ENCODE measurements at places on chromosomes 11 and 22. TPM values are rescaled to one million over a fixed set of nuclear protein-coding genes. Genes with fewer than 3 reads are reported as not detected.

- DNase-seq, result no peak
These were observed 145.2 kb upstream of the SYT13 start for GRCh38 chr11:45431046-45432018.

DNA sequence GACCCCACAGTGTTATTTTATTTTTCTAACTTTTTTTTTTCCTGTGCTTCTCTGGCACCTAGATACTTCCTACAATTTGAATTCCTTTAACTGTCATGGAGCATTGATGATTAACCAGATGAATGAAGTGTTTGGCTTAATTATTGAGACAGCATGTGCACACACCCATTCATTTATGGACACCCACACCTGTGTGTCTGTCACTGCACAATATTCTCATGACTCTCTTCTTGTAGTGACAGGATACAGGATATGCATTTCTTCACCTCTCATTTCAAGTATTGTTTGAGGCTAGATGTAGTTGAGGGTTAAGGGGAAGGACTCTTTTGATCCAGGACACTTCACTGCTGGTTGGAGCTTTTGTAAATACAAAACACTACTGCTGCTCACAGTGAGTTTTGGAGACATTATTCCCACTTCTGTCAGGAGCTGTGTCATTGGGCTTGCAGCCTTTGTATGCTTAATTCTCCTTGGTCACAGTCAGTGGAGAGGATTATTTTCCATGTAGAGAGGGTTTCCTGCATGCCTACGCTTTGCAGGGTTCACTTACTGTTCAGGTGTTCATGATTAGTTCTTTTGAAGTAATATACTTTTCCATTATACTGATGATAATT is 33.5 kb downstream of the SPECC1L start:
- no peak for DNase-seq

DNA sequence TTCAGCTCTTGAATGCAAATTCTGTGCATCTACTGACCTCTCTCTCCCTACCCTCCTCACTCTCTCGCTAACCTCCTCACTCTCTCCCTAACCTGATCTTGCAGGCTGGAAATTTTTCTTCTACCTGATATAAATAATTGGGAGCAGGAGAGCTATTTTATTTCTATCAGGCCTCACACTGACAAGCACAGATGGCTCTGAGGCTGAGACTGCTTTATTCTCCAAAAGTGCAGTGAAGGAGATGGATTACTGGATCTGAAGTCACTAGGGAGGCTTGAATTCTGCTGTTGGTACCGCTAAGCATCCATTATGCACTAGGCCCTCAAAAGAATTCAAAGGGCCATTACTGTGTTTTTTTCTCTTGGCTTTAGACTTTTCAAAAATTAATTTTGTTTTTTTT is 19.4 kb upstream of the LDHA start:
- DNase-seq, result no peak

DNA sequence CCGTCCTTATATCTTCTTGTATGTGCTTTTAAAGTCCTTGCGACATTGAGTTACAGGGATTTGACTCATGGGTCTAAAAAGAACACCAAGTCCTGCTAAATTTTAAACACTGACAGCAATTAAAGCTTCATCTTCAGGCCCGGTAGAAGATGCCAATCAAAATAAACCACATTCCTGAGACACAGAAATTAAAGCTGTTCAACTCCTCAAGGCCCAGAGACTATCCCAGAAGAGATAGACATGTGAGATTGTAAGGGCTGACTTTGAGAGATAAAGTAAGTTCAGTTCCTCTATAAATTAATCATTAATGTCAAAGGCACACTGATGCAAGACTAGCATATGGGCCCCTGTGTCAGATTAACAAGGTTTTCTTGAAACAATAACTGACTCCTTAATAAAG is 49.8 kb downstream of the OSBPL5 start:
- no peak for DNase-seq

DNA sequence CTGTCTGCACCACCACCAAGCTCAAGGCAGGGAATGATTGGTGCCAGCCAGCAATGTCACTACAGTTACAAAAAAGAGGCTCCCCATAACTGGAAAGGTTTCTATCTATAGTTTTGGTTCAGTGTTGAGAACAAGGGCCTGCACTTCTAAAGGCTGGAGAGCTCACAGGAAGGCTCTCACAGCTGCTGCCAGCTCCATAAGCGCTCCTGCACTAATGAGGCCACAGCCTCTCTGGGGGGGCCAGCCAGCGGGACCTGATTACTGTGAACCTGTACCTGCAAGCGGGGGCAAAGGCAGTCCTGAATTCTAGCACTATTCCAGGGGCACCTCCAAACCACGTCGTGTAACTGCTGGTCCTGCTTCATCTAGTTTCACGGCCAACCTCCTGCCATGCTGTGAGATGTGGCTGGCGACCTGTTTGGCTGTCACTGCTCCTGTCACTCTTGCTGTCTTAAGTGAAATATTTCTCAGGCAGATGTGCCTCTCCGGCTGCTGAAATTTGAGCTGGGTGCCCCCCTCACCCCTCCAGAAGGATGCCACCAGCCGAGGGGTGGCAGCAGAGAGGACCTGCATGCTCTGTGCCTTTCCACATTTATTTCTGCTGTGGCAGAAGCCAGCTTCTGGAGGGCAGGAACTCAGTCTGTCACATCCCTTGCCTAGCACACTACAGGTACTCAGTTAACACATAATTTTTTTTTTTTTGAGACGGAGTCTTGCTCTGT is 53.3 kb upstream of the ARFGAP3 start:
- no peak for DNase-seq

DNA sequence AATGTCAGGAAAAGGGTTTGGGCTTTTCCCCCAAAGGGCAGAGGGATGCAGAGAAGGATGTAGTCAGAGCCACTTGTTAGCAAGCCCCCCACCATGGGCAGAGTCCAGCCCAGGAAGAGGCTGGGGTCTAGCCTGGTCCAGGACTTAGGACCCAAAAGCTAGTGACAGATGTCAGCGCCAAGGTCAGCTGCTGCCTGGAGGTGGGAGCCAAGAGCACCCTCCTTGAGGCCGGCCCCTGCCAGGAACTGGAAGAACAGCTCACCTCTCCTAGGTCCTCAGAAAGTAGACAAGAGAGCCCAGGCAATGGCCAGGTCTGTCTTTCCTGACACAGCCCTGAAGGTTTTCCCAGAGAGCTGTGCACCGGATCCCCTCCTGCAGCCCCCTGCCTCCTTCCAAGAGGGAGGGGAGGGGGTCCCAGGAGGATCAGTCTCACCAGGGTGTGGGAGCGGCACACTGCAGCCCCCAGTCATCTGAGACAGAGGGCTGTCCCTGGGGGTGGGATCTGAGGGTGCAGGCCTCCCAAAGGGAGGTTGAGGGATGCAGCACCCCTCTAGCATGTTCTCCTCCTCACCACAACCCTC is 14.6 kb upstream of the ARHGEF17 start:
- DNase-seq, result no peak

- no peak for DNase-seq
These were observed 230.0 kb upstream of the MTNR1B start for GRCh38 chr11:92739491-92739890.

- DNase-seq, result no peak
These were observed 247.8 kb upstream of the B3GAT1 start for GRCh38 chr11:134659882-134660281.

DNA sequence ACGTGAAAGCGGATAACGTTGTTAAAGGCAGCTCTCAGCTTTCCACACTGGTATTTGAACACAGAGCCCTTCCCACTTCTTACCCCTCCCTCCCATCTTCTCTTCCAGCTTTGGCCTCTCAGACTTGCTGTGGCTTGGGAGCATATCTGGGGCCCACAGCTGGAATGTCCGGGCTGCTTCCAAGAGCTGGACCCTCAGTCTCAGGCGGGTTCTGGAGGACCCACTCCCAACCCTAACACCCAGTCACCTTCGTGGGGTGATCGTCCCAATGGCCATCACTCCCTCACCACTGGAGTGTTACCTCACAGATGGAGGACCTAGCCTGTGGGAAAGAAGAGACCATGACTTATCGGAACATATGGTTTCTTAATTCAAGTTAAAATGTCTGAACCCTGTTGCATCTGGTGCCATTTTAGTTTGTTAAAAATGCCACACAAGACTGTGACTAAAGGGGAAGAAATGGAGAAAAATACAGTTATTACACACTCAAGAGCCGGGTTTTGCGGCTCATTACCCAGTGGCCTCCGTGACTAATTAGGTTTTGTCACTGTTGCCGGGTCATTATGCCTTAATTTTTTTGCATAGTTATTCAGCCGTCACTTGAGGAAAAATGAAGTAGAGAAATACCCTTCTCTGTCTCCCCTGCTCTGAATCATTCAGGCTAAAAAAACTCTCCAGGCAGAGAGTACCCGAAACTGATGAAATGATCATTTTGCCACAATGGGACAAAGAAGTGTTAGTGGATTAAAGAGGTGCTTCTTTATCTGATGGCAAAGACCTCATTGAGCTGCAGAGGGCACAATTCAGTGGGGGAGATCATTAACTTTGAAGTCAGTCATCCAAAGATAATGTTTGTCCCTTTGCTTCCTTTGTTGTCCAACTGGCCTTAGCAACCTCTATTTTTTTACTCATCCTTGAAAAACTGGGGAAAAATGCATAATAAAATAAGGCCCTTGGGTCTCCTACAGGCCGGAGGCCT is 87.2 kb upstream of the HTATIP2 start:
- no peak for DNase-seq

DNA sequence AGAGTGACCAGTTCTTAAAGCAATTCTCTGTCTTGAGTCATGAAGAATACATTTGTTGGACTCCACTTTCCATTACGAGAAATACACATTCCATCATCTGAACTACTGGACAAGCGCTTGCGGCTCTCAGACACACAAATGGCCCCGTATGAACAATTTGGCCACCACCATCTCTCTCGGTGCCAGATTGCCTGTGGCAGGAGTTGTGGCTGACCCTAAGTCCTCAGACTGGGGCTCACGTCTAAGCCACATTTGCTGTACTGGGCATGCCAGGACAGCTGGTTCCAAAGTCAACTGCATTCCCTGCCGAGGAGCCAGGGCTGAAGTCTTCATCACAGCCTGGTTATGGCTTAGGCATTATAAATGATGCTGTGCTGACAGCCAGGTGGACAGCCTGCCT is 227.5 kb downstream of the MIAT start:
- DNase-seq, result no peak

- no peak for DNase-seq
These were observed 132.1 kb downstream of the CD44 start for GRCh38 chr11:35271031-35271430.

GRCh38 chr11:100774859-100775258 is 87.8 kb downstream of the ARHGAP42 start:
- no peak for DNase-seq

GRCh38 chr22:23147617-23148387 is 2.5 kb downstream of the RAB36 start:
- DNase-seq, result no peak

GRCh38 chr11:45724153-45724552 is 58.7 kb upstream of the CHST1 start:
- DNase-seq, result no peak

GRCh38 chr11:34616830-34617504 is 3.9 kb upstream of the EHF start:
- DNase-seq, result no peak

DNA sequence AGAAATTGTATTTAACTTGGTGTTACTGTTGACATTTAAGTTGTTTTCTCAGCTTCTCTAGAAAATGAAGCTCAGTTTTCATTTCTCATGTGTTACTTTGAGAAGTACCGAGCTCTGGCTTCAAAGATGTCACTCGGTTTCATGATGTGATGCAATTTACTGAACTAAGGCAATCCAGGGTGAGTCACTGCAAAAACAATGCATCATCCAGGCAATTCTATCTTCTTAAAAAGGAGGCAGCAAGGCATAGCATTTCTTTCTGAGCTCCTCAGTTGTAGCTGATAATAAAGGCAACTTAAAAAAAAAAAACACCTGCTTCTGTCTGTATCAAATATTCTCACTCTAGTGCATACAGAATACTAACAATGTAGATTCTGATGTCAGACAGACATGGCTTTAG is 91.1 kb upstream of the KCNA4 start:
- DNase-seq, result no peak

- DNase-seq, result no peak
These were observed 52.8 kb upstream of the YWHAH start for GRCh38 chr22:31891366-31892079.

DNA sequence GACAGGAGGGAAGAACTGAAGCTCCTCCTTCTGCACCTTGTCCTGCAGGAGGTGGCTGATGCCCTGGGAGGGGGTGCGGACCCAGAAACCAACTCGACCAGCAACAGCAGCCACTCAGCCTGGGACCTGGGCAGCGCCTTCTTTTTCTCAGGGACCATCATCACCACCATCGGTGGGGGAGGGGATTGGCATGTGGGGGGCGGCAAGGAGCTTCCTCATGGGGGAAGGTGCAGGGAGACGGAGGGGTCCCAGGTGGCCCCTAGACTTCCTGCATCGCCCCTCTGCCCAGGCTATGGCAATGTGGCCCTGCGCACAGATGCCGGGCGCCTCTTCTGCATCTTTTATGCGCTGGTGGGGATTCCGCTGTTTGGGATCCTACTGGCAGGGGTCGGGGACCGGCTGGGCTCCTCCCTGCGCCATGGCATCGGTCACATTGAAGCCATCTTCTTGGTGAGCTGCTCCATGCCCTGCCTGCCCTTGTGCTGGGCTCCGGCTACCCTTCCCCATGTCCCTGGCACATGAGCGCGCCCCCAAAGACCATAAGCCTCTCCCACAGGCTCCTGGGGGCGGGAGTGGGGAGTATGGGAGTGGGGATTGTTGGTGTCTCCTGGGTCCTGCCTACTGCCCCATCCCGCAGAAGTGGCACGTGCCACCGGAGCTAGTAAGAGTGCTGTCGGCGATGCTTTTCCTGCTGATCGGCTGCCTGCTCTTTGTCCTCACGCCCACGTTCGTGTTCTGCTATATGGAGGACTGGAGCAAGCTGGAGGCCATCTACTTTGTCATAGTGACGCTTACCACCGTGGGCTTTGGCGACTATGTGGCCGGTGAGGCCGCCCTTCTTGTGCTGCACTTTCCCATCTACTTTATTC is 3.1 kb upstream of the CATSPERZ start:
- DNase-seq, result no peak

- DNase-seq, result no peak
These were observed 608 bp downstream of the NIPSNAP1 start for GRCh38 chr22:29580200-29580810.

GRCh38 chr22:49936973-49937757 is 18.7 kb downstream of the CRELD2 start:
- no peak for DNase-seq

CHEK2 gene
- total RNA-seq, result 8.5 TPM

KCNQ1OT1 gene
- total RNA-seq, result 2.2 TPM

TYR gene
- not detected for total RNA-seq

CENATAC gene
- total RNA-seq, result 6.4 TPM

OR51B2 gene
- not detected for total RNA-seq

PVALB gene
- 0.58 TPM for total RNA-seq

DDX25 gene
- not detected for total RNA-seq

OR52R1 gene
- not detected for total RNA-seq

Measured in glomerular endothelial cell (primary cell).